ENCODE measurements at places on chromosomes 5 and 9. TPM values are rescaled to one million over a fixed set of nuclear protein-coding genes. Genes with fewer than 3 reads are reported as not detected.

DNA sequence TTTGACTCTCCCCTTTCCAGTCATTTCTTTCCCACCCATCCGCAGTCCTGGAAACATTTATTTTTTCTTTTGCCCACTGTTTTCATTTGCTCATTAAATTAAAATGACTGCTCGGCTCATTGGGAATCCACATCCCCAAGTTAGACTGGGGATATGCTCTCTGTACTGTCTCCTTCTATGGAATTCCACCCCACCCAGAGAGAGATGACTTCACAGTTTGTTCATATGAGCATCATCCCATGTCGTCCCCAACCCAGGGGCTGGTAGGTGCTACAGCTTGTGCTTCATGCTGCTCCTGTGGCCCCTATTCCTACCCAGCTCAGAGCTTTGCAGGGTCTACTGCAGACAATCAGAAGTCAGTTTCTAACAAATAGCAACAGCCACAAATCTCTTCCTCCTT is 16.5 kb upstream of the RARS1 start:
- no peak overlapping the region for H3K4me3 ChIP-seq
- H3K4me1 ChIP-seq = peaks cover 2% of the 10 kb centered on the region

DNA sequence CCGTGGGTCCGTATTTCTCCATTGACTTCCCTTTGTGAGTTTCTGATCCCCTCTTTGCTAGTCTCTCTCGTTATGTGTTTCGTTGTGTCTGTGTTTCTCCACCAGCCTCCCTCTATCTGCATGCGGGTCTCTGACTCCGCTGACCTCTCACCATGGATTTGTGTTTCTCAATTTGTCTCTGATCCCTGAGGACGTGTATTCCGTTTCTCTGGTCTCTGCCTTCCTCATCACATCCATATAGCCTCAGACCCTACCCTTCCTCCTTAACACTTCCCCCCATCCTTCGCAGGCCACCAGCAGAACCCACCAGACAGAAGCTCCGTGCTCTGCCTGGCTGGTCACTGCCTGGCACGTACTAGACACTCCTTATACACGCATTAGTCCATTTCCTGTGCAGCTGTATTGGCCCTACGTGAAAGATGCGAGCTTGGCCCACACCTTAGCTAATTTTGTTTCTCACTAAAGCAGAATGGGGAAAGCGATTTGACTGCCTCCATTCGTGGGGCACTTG is 631 bp downstream of the B4GALT7 start:
- peaks cover 5% of the 10 kb centered on the region for H3K27me3 ChIP-seq
- peaks cover 11% of the 10 kb centered on the region for H3K4me1 ChIP-seq
- DNase-seq = no peak
- peaks cover 35% of the 10 kb centered on the region for H3K36me3 ChIP-seq
- peak overlapping the region; percentile 96 for H3K4me3 ChIP-seq
- H3K27ac ChIP-seq = peak overlapping the region; percentile 61

DNA sequence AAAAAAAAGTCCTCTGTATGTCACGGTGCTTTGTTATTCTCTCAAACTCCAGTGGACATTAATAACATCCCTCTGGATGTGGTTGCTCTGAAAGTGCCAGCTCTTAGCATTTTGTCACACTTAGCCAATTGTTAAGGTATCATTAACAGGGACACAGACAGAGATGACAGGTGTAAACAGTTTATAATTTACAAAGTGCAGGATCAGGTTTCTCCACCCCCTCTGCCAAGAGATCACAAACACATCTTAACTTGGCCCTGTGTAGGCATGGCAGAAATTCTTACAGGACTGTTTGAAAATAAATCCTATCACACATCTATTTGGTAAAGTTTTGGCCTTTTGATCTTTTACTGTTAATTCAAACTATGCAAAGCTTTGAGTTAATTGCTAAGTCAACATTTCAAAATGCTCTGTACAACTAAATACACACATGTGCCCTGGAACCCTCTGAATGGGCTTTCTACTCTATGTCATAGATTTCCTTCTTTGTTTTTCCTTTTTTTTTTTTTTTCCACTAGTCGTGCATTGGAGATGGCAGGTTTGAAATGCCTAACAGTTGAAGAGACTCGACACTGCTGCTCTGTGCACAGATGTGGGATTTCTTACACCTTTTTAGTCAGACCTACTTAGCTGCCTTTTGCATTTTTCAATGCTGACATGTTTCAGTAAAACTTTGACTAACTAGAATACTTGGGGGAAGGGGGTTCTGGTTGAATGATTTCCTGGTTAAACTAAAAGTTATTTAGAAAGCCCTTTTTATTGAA is 41.7 kb downstream of the SEMA6A start:
- peak overlapping the region; percentile 9 for H3K4me3 ChIP-seq
- no peaks in the 10 kb centered on the region for H3K27me3 ChIP-seq
- no peaks in the 10 kb centered on the region for H3K36me3 ChIP-seq

Gene TAF9
- total RNA-seq = 59.4 TPM

DNA sequence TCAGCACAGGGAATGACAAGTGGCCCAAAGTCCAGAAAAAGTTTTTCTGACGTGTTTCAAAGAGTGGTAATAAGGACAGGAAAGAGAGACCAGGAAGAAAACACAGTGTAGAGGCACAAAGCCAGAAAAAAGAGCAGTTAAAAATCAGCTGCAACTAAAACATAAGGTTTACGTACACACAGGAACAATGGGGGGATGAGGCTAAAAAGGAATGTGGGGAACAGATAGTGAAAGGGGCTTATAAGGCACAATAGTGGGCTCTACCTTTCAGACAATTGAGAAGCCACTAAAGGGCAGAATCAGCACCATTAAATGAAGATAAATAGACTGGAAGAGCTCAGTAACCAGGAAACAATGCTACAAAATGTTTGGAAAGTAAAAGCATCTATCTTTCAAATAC is 5.5 kb downstream of the ELP1 start:
- no peak for DNase-seq
- H3K27ac ChIP-seq = peak overlapping the region; percentile 70
- peaks cover 12% of the 10 kb centered on the region for H3K4me1 ChIP-seq
- peaks cover 4% of the 10 kb centered on the region for H3K27me3 ChIP-seq
- H3K4me3 ChIP-seq = peak overlapping the region; percentile 7

DNA sequence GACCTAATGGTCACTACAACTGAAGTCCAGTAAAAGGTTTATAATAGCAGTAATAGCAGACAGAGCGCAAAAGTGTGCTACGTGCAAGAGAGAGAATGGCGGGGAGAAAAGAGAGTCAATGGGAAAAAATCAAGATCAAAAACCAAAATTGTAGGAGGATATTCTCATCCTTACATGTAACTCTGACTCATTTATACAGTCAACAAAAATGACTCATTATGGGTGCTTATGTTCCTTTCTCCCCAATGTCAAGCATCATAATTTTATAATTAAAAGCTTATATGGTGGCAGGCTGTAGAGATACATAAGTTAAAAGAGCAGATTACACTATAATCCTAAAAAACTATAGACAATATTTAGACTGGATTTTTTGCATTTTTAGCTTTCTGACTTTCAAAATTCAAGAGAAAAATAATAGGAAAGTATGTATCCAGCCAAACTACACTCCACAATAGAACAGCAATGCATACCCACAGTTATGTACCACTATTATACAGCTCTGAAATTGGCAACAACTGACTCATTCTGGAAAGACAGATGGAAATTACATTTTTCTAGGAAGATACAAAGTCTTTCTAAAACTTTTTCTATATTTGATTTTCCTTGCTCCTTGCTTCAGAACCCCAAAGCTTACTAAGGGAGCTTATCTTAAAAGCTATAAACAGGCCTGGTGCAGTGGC is 78.4 kb downstream of the PLPP1 start:
- no peak for DNase-seq
- H3K27ac ChIP-seq = no peak overlapping the region
- H3K36me3 ChIP-seq = no peaks in the 10 kb centered on the region
- H3K4me1 ChIP-seq = no peaks in the 10 kb centered on the region
- H3K27me3 ChIP-seq = no peaks in the 10 kb centered on the region

Gene ANKRD31
- 0.05 TPM for total RNA-seq

DNA sequence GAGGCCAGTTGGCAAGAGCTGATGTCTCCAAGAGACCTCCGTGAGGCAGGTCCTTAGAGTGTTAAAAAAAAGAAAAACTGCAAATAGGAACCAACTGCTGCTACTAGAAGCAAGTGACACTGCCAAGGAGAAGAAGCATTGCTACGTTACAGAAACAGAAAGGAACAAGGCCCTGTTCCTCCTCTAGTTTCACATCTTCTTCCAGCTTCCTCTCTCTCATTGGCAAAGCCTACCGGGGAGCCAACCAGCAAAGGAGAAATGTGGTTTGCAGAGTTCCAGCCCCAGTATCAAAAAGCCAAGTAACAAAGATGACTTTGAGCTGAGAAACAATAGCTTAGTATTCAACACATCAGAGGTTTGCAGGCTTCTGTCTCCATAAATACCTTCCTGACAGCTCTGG is 145.9 kb downstream of the PRELID2 start:
- peaks cover 2% of the 10 kb centered on the region for H3K4me1 ChIP-seq
- DNase-seq = no peak
- no peak overlapping the region for H3K4me3 ChIP-seq

- H3K36me3 ChIP-seq = no peaks in the 10 kb centered on the region
- H3K4me1 ChIP-seq = no peaks in the 10 kb centered on the region
- no peak for DNase-seq
- no peak overlapping the region for H3K27ac ChIP-seq
- H3K27me3 ChIP-seq = peaks cover 3% of the 10 kb centered on the region
- H3K4me3 ChIP-seq = no peak overlapping the region
These were observed 50.0 kb upstream of the SUSD3 start for GRCh38 chr9:93008457-93008856.

Gene ZNF300
- 11.1 TPM for total RNA-seq

Gene GRXCR2
- total RNA-seq = not detected

DNA sequence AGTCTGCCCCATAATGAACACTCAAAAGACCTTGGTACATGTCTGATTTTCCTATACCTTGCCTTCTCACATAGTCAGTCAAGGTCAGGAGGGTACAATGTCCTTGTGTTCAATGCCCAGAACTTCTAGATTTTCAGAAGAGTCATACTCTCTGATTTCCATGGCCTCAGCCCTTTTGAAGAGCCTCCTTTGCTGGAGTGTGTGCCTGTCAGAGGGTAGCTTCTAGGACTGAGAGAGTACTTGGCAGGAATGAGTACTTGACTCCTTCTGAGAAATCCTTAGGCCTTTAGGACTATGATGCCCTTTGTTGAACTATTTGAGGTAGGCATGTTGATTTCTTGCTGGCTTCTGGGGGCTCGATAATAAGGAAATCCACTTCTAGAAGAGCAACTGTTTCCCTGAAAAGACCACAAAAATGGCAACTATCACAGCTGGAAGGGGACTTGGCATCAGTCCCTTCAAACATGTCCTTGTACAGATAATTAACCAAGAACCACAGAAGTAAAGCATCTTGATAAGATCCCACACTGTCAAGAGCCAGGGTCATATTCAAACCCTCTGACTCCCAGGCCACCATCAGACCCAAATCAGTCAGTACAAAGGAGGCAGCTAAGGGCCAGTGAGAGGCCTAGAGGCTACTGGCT is 10.6 kb upstream of the MEGF9 start:
- DNase-seq = no peak
- H3K27me3 ChIP-seq = no peaks in the 10 kb centered on the region
- no peaks in the 10 kb centered on the region for H3K36me3 ChIP-seq
- no peak overlapping the region for H3K4me3 ChIP-seq
- no peak overlapping the region for H3K27ac ChIP-seq

Gene FOXI1
- total RNA-seq = 2.2 TPM

DNA sequence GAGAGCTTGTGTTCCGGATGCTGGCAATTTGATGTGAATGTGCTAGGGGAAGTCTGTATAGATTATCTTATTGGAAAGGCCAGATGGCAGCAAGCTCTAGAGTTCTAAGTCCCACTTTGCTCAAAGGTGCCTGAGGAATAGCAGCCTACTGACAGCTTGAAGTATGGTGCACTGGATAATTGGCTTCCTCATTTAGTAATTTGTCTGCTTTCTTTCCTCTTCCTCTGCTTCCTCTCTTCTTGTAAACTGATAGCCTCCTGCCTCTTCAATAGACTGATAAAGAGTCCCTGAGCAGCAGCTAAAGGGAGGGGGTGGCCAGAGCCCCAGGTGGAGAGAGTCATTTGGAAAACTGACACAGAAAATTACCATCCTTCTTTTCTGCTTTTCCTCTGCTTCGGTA is 177.3 kb downstream of the FGF1 start:
- H3K4me3 ChIP-seq = peak overlapping the region; percentile 18
- DNase-seq = no peak
- H3K4me1 ChIP-seq = peaks cover 38% of the 10 kb centered on the region
- H3K36me3 ChIP-seq = no peaks in the 10 kb centered on the region
- peaks cover 2% of the 10 kb centered on the region for H3K27me3 ChIP-seq

Gene PCAT7
- total RNA-seq = 1.3 TPM

GRCh38 chr5:166346726-166347374 is 1944.6 kb upstream of the WWC1 start:
- DNase-seq = no peak
- H3K27me3 ChIP-seq = no peaks in the 10 kb centered on the region
- no peak overlapping the region for H3K27ac ChIP-seq
- H3K4me3 ChIP-seq = no peak overlapping the region
- H3K4me1 ChIP-seq = no peaks in the 10 kb centered on the region

Gene LECT2
- not detected for total RNA-seq

GRCh38 chr5:31449174-31449573 is 82.7 kb downstream of the DROSHA start:
- peaks cover 4% of the 10 kb centered on the region for H3K4me1 ChIP-seq
- DNase-seq = no peak
- no peak overlapping the region for H3K27ac ChIP-seq
- peaks cover 4% of the 10 kb centered on the region for H3K27me3 ChIP-seq
- no peak overlapping the region for H3K4me3 ChIP-seq

DNA sequence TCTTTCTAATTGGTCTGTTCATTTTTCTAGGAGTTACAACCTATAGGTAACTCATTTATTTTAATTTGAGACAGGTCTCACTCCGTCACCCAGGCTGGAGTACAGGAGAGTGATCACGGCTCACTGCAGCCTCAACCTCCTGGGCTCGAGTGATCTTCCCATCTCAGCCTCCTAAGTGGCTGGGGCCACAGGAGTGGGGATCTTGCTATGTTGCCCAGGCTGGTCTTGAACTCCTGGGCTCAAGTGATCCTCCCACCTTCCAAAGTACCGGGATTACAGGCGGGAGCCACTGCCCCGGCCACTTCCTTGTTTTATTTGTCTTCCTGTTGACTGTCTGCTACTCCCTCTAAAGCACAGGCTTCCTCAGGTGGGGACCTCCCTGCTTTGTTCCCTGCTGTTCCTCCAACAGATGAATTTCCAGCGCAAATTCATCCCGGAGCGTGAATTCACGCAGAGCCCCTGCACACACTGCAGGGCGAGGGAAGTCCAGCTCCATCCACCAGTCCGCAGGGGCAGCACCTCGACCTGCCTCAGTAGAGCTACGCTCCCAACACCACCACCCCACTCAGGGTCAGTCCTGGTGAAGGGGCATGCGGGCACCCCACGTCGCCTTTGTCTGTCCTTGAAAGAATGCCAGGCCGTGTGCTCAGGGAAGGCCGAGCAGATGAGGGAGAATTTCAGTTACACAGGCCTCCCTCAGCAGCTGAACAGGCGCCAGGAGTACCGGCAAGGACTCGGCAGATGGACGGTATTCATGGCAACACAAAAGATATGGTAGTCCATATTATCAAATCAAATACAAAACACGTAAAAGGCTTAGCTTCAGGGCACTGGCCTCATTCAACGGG is 6.3 kb downstream of the QSOX2 start:
- DNase-seq = no peak
- H3K4me1 ChIP-seq = peaks cover 33% of the 10 kb centered on the region
